Substantia nigra (tissue), 51 donors: ENCODE measurements at places on chromosomes 13 and 19.

- no peak for DNase-seq
These were observed 991 bp downstream of the OBI1 start for GRCh38 chr13:78657699-78658629.

DNA sequence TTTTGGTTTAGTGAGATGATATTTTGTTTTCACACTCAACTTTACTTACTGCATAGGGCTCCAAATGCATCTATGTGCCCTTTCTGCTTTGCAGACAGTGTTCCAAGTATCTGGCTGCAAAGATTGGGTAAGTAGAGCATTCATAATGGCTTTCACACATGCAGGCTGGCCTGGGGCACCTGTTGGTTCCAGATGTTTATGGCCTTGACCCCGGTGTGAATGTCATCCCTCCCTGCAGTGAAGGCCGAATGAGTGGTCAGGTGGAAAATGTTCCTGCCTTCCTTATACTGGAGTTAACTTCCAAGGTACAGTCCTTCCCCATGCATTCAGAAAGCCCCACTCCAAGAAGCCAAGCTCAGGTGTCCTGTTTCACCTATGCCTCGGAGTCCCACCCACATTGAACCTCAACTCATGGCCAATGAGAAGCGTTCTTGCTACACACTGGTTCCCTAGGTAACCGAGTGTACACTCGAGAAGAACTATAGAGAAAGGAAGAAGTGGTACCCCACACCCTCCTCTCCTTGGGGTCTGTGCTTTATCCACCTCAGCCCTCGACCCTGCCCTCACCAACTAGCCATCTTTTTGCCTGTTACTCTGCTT, 23.0 kb upstream of the ZNF536 start:
- no peak for DNase-seq

GRCh38 chr13:85074543-85075313, 724.5 kb downstream of the SLITRK6 start:
- no peak for DNase-seq

GRCh38 chr13:25874907-25875306, 176.9 kb downstream of the SHISA2 start:
- no peak for DNase-seq

- no peak for DNase-seq
These were observed 1.6 kb downstream of the ZSCAN5A start for GRCh38 chr19:56312787-56313657.

- no peak for DNase-seq
These were observed 59.0 kb downstream of the PTPRS start for GRCh38 chr19:5281588-5281987.

DNA sequence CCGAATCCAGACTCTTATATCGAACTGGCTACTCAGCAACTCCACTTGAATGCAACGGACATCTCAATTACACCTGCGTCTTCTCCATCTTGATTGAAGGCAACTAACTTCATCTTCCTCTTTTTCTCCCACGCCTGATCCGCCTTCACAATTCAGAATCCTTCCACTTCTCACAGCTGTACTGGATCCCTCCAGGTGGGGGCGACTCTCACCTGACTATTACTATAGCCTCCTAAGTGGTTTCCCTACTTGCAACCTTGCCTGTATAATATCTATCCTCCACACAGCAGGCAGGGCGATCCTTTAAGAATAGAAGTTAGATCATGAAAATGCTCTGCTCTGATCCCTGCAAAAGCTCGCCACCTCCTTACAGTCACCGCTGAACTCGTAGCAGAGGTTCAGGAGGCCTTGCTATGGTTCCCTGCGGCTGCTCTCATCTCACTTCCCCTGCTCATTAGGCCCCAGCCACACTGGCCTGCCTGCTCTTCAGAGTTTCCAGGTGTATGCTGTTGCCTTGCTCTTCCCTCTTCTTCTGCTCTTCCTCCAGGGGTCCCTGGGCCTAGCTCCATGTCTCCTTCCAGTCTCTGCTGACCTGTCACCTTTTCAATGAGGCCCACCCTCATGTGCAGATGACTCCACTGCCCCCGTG, 31.9 kb downstream of the RFXAP start:
- DNase-seq = no peak

- DNase-seq = no peak
These were observed 6.6 kb downstream of the C13orf46 start for GRCh38 chr13:113967206-113967720.

DNA sequence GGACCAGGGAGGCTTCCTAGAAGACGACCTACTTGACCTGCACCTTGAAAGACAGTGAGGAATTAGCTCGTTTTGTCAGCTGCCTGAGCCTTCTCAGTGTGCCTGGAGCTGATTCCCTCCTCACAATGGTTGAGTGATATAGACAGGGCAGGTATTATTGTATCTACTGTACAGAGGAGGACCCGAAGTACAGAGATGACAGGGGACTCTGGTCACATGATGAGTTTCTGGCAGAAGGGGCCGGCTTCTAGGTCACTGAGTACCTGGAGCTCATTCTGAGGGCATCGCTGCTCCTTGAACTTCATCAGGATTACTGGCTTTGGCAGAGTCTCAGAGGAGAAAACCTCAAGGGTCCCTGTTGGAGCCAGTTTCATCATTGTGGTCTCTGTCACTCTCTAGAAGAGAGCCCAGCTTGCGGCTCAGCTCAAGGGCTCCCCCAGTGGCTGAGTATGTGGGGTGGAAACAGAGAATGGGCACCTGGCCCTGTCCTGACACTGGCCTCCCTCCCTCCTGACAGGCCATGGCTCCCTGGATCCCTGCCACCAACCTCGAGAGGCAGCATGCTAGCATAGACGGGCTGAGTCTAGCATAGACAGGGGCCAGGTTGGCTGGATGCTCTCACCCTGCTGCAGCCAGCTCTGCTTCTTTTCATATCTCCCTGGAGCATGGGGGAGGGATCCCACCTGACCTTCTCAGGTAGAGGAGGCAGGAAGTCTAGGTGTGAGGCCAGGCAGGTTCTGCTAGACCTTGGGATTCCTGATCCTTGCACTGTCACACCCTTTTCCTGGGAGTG, 38.7 kb downstream of the NFIX start:
- peak; percentile 74 for DNase-seq

DNA sequence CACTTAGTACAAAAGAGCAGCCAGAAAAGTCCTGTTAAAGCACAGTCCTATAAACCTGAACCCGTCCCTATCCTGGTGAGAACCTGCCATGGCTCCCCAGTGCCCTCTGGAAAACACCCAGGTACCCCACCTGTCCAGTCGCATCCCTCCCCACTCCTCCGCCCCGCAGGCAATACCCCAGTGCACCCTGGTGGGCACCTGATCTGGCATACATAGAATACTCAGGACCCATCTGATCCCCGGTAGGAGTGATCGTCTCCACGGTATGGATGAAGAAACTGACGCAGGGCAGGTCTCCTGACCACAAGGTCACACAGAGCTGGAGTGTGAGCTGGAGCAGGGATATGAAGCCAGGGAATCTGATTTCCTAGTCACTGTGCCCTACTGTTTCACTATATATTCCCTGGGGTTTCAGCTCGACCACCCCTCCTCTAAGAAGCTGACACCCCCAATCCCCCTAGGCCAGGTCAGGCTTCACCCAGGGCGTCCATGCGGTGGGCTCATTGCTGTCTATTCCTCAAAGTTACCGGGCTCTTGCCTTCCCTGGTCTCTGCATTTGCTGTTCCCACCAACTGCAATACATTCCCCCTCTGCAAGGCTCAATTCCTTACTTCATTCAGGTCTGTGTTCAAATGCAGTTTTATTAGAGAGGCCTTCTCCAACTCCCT, 12.6 kb downstream of the FBXO46 start:
- DNase-seq = no peak

DNA sequence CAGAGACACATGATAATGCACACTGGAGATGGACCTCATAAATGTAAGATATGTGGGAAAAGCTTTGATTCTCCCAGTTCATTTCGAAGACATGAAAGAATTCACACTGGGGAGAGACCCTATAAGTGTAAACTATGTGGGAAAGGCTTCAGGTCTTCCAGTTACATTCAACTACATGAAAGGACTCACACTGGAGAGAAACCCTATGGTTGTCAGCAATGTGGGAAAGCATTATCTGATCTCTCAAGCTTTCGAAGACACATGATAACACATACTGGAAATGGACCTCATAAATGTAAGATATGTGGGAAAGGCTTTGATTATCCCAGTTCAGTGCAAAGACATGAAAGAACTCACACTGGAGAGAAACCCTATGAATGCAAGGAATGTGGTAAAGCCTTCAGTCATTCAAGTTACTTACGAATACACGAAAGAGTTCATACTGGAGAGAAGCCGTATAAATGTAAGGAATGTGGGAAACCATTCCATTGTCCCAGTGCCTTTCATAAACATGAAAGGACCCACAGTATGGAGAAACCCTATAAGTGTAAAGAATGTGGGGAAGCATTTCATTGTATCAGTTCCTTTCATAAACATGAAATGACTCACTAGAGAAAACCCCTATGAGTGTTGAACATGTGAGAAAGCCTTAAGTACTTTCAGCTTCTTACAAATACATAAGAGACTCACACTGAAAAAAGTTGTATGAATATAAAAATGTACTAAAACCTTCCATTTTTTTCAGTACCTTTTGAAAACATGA, 14.7 kb downstream of the ZNF441 start:
- DNase-seq = no peak

DNA sequence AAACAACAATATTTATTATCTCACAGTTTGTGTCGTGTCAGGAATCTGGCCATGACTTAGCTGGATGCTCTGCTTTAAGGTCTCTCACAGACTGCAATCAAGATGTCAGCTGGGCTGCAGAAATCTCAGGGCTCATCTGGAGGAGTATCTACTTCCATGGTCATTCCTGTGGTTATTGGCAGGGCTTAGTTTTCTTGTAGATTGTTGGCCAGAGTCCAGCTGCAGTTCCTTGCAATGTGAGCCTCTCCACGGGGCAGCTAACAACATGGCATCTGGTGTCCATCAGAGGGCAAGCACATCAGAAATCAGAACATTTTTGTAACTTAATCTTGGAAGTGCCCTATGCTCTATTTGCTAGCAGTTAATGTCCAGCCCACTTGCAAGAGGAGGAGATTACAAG, 45.7 kb upstream of the TDRD3 start:
- DNase-seq = no peak

DNA sequence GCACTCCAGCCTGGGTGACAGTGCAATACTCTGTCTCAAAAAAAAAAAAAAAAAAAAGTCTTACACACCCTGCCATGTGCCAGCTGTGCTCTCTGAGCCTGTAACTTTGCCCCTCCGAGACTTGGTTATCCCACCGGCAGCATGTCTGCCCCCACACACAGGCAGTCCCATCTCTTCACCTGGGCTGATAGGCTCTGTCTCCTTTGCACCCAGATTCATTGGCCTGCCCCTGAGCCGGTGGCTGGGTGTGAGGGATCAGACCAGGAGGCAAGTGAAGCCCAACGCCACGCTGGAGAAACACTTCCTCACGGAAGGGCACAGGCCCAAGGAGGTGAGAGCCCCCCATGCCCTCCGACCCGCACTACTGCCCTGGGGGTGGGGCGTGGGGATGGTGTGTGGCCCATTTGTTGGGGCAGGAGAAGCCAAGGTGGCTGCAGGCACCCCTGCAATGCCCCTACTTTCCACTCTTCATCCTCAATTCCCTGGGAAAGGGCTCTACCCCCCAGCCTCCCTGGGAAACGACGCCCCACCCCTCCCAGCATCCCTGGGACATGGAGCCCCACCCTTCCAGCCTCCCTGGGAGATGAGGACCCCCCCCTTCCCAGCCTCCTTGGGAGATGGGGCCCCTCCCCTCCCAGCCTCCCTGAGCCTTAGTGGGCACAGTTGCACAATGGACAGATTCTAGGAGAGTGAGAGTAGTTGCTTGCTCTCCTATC, 45.3 kb downstream of the CERS4 start:
- DNase-seq = no peak

DNA sequence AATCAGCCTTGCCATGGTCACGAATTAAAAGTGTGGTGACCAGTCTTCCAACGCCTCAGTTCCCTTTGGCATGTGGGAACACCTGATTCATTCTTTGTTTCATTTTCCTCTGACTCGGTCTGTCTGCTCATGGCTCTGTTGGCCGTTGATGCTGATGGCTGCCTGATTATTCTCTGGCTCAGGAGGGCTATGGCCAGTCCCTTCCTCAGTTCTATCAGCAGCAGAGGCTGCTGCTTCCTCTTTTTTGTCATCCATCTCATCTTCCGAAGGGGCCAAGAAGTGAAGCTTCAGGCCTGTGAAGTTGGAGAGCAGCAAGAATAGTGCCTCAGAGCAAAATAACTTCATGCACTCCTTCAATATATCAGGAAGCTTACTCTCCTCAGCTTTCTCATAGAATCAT, 9.5 kb upstream of the MLNR start:
- DNase-seq = no peak

- DNase-seq = no peak
These were observed 4.6 kb downstream of the NRTN start for GRCh38 chr19:5809469-5809868.

DNA sequence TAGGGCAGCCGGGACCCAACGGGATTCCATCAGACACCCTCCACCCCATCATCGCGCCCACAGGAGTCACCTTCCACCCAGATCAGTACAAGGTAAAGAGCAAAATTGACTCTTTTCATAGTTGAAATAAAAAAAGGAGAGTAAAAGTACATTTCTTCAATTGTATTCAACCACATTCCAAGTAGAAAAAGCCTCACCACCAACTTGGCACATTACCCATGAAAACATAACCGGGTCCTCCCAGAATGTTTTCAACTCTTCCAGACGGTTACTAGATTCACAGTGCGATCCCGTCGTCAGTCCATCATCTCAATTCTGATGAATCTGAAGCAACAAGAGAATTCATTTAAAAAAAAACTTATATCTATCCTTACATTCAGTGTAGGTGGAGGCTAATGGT, 125.2 kb downstream of the RAB20 start:
- no peak for DNase-seq

DNA sequence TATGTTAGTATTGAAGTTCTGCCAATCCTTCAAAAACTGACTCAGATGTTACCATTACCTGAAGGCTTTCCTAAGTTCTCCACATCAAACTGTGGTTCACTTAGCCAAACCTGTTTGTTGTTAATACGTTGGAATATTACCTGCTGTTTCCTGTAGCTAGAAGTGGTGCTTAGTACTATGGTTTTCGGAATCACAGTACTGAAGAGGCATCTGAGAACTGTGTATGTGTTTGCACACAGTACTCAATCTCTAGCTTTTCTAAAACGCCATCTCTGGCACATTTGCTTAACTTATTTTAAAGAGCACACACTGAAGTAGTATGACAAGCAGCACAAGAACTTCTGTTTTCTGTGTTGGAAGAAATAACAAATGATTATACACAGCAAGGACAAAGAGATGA, 248.2 kb downstream of the SHISA2 start:
- no peak for DNase-seq

- DNase-seq = no peak
These were observed 69.5 kb downstream of the PTPRS start for GRCh38 chr19:5271145-5271544.

- DNase-seq = no peak
These were observed 107.7 kb downstream of the SLC7A1 start for GRCh38 chr13:29487466-29488454.

- DNase-seq = no peak
These were observed 43.5 kb downstream of the METTL21C start for GRCh38 chr13:102651392-102651791.

- DNase-seq = peak; percentile 70
These were observed at the start of gene DPF1 for GRCh38 chr19:38224014-38224862. TSS of gene DPF1 (minus strand) at chr19:38224222. CDS start at chr19:38224142, 80 bp downstream.
